ENCODE measurements at places on chromosomes 5 and 9. TPM values are rescaled to one million over a fixed set of nuclear protein-coding genes. Genes with fewer than 3 reads are reported as not detected.

The PCDHGA9 gene
- total RNA-seq = 7.5 TPM

The FOXD1 gene
- 2.6 TPM for total RNA-seq

DNA sequence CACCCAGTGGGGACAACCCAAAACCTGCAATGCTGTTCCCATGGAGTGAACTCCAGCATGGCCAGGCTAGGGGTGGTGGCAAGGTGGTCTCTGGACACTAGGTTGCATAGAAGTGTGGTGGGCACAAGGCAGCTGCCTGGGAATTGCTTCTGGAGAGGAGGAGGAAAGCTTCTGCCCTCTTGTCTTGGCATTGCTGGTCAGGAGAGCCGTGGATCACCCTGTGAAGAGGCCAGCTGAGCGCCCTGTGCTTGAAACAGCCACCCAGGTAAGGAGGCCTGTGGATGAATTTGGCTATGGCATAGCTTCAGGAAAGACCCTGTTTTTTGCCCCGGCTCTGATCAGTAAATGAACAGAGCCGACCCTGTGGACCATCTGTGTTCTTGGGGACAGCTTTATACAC is 273.1 kb downstream of the HSPA4 start:
- DNase-seq = no peak

- no peak for DNase-seq
Observed at GRCh38 chr9:31608881-31609280, 775.6 kb upstream of the ACO1 start.

DNA sequence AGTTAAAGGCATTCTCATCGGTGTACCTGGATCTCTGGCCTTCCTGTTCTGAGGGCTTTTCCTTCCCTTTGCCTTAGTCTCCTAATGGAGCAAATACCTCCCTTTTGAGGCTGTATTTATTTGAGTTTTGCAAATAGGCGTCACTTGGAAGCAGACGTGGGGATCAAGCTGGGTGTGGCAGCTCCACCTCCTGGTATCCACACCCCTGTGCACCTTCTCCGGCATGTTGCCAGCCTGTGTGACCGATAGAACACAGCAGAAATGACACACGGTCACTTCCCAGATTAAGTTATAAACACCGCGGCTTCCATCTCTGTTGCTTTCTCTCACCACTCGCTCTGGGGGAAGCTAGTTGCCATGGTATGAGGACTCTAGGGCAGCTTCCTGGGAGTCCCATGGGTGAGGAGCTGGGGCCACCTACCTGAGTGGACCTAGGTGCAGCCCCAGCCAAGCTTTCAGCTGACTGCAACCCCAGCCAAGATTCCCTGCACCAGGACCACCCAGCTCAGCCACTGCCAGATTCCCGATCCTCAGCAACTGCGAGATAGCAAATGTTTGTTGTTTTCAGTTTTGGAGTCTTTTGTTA is 214.4 kb upstream of the MVB12B start:
- no peak for DNase-seq

DNA sequence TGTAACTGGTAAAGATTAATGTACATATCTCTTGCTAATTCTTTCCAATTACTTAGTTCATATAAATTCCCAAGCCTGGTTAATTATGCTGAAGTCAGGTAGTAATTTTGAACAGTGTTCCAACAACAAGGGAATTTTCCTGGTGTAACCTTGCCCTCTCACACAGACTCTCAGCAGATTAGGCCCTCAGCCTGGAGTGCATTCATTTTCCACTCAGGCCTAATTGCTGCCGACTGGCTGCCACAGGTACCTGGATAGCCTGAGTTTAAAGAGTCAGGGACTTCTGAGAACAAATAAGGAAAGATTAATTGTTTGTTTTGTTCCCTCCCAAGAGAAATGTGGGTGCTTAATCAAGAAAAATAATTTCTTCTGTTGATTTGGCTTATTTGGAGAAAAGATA is 71.4 kb downstream of the PPIC start:
- DNase-seq = no peak

DNA sequence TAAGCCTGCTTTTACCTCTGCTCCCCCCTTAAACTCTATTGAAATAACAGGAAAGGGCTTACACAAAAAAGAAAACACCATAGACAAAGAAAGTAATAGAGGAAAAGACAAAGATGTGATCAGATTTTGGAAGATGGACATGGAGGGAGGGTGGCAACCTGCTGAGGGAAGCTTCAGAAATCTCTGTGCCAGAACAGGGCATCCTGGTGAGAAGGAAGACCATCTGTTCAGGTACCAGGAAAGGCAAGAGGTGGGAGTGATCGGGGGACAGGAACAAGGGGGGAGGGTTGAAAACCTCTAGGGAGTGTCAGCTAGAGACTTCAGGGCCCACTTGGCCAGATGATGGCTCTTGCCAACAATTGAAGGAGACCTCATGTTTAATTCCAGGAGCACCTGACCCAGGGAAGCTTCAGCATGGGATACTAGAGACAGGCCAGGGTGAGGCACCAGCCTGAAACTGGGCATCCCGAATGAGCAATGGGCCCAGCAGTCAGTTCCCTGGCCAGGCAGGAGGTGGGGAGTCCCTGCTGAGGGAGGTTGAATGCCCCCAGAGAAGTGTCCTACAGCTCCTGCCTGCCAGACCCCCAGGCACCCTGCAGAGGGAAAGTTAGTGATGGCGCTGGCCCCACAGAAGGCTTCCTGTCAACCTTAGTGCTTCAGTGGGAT is 8.2 kb downstream of the SQSTM1 start:
- DNase-seq = no peak

GRCh38 chr9:26955222-26955903 is 849 bp upstream of the IFT74 start:
- no peak for DNase-seq

DNA sequence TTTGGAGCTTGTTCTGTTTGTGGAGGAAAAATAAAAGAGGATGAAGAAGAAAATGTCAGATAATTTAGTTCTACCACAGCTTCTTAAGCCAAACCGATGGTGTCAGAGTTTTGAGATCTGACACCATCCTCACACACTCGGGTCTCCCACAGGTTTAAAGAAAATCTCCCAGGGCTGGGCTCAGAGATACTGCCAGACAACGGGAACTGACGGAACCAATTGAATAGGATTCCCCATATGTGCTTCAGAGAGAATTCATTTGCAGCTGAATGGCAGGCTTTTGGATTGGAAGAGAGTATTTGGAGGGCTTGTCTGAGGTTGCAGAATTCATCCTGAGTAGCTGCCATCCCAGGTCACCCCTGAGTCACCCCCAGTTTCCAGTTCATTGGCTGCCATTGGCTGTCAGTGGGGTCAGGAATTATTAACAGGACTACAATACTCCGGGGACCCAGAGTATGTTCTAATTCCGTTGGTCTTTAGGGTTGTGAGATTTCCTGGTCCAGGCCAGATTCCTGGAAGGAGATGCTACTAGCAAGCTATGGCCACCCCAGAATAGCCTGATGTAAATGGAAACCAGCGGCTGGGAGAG is 131.3 kb downstream of the PDZD2 start:
- DNase-seq = no peak

DNA sequence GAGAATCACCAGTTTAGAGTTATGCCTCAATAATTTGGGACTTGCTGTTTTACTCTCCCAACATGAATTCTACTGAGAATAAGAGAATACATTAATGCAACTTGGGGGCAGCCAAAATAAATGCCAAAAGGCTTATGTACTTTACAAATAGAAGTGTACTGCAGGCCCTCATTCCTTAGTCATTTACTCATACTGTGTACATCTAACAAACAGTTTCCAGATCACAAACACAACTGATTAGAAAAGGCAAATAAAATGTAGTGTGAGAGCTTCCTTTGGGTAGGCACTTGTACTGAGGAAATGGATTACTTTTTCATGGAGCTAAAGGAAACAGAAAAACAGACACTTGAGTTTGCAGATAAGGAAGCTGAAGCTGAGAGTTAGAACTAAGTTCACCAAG is 12.6 kb downstream of the ANKDD1B start:
- no peak for DNase-seq

DNA sequence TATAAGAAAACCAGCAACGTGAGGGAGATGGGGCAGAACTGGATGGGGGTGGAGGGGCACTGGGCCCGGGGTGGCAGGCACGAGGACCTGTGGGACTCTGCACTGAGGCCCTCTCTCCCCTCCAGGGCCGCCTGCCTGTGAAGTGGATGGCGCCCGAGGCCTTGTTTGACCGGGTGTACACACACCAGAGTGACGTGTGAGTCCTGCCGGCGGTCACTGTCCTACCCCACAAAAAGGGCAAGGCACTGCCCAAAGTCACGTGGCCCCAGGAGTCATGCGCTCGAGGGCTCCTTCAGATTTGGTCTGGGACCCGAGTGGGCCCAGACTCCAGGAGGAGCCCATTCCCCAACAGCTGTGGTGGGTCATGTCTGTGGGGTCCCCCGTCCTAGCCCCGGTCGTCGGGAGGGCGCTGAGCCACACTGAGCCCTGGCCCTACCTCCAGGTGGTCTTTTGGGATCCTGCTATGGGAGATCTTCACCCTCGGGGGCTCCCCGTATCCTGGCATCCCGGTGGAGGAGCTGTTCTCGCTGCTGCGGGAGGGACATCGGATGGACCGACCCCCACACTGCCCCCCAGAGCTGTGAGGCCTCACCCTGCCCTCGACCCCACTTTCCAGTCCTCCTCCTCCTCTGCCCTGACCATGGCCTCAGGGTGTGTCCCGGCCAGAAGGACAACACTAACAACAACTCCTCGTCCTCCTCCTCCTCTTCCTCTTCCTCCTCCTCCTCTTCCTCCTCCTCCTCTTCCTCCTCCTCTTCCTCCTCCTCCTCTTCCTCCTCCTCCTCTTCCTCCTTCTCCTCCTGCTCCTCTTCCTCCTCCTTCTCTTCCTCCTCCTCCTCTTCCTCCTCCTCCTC is 9.7 kb downstream of the FGFR4 start:
- no peak for DNase-seq

- no peak for DNase-seq
Observed at GRCh38 chr5:102670224-102670836, 84.8 kb upstream of the PAM start.

DNA sequence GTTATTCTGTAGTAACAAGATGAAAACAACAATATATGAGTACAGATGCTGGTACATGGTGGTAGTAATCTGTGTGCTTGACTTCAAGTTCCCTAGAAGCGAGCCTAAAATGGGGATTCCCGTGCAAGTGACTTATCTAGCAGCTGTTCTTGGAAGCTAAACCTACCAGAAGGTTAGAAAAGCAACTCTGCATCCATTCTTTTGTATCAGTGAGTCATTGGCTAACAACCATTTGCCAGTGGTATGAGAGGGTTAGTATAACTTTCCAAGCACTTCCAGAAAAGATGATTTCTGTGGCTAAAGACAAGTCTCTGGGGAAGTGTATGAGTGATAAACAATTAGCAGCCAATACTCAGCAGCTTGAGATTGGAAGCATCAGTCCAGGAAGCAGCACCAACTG is 787.7 kb upstream of the CDH6 start:
- DNase-seq = no peak

DNA sequence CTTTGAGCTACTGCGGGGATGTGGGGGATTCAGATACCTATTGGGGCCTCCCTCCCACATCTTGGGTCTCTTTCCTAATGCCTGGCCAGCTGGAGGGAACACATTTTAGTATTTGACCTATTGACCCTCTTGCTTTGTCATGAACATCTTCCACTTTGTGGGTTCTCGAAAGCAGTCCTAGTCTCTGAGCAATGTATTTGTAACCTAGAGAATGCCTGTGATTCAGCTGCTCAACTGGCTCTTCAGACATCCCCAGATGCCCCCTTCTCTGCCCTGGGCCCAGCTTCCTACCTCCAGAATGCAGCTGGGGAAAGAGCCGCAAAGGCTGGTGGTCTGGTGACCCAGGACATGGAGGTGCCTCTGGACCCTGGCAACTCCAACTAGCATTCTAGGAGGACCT is 32.2 kb downstream of the APTX start:
- DNase-seq = no peak

GRCh38 chr5:179730356-179730755 is 2.3 kb upstream of the MAML1 start:
- no peak for DNase-seq
